Stimulated activated CD8-positive, alpha-beta memory T cell treated with anti-CD3 and anti-CD28 coated beads, Interleukin-7, amount 100 ng/mL, for 1 hour (primary cell): ENCODE measurements at places on chromosomes 11 and 22.

DNA sequence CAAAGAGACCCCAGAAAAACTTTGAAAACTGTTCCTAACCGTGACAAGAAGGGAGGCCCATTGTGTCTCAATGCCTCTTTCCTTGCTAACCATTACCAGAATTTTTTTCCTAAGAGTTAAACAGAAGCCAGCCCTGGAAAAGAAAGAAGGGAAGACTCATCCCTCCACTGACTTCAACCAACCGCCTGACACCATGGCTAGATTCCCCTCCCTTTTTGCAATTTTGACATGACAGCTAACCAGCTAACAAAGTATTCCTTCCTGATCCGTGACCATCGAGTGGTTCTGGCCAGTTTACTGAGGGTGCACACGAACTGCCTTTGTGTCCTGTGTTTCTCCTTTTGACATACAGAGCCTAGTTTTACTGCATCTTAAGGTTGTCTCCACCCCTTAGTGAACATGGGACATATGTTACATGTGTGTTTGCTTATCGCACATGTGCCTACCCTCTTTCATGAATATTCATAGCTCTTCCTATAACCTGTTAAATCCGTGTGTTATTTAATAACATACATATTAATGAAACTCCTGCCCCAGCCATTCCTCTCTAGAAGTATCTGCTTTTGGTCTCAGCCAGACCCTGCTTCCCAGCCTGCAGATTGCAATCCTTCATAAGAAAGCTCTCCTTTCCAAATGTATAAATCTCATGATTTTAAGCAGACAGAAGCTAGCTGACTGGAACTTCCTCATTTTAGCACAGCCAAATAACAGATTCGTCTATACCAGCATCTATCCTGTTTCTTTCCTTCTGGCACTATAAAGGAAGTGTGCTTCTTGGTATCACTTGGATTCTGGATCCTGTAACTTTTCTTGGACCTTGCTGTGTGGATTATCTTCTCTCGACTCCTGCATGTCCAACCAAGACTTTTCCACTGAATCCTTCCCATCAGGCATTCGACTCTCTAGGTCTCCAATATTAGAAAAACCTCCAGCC, 37.8 kb downstream of the RASSF10 start:
- DNase-seq, result no peak

GRCh38 chr11:46381048-46381818, at the start of gene MDK:
MDK (plus strand) TSS chr11:46381669; CDS start chr11:46382058, 389 bp downstream.
- DNase-seq, result no peak

DNA sequence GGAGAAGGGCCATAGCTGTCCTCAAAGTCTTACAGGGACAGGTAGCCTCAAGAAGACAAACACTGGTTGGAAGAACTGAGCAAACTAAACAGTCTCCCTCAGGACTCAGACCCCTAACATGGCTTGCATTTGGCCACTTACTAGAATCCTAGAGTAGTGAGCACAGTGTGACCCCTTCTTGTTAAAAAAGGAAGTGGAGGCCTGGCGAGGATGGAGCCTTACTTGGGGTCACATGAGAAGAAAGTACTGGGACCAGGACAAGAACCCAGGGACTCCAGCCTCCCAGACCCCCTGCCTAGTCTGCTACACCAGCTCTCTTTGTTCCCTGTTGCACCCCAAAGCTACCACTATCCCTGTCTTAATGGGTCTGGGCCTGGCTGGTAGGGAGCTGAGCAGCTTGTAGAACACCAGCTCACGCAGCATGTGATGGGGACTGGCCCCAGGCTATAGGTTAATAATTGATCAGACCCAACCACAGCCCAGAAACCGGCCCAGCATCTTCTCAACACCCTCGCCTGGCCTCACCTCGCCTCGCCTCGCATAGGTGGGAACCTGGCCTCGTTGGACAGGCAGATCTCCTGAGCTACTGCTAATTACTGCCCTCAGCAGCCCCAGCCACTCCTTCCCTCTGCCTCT, 17.6 kb downstream of the DGAT2 start:
- DNase-seq, result no peak

- no peak for DNase-seq
These were observed 13.9 kb downstream of the SRPRA start for GRCh38 chr11:126254819-126255218.

- DNase-seq, result no peak
These were observed 727.6 kb upstream of the LUZP2 start for GRCh38 chr11:23769214-23769613.

DNA sequence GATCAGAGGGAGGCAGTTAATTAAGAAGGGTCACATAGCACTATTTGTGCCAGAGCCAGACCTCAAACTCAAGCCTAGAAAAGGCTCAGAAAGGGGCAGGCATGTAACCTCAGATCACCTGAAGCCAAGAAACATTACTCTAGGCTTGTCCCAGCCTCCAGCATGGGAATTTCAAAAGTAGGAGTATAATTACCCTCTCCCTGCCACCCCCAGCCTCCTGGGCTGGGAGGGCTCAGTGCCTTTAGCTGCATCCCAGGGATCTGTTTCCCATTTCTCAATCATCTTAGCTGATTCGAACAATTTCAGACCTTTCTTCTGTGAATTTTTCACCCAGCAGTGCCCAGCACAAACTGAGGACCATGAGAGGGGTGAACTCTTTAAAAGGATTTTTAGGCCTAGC, 33.1 kb upstream of the LRRC10B start:
- DNase-seq, result no peak

DNA sequence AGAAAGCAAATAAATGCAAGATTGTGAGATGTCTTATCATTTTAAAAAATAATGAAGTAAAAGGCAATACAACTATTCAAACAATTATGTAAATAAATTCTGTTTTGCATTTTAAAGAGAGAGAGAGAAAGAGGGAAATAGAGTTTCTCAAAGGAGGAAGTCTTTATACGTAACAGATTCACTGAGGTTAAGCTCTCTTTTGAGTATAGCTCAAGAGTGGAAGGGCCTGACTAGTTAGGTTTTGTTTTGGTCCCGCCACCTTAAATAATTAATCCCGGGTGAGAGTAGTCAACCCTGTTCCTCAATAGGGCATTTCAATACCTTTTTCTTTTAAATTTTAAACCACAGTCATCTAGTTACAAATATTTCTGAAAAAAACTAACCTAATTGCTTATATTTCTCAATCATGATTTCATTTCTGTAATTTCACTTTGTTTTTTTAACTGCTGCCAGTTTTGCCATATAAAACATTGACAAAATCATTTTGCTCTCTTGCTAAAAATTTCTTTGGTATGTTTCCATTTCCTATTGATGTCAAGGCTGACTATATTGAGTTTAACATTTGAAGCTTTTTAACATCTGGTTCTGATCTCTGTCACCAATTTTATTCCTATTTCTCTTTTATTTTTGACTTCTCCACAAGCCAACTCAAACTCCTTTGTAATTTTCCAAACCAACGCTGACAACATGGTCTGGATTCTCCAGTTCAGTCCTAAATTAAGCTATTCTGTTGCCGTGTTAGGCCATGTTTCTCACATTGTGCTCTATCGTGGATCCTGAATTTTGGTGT, 10.3 kb downstream of the OR10D3 start:
- DNase-seq, result no peak

GRCh38 chr11:91698845-91699244, 525.8 kb upstream of the FAT3 start:
- DNase-seq, result no peak

DNA sequence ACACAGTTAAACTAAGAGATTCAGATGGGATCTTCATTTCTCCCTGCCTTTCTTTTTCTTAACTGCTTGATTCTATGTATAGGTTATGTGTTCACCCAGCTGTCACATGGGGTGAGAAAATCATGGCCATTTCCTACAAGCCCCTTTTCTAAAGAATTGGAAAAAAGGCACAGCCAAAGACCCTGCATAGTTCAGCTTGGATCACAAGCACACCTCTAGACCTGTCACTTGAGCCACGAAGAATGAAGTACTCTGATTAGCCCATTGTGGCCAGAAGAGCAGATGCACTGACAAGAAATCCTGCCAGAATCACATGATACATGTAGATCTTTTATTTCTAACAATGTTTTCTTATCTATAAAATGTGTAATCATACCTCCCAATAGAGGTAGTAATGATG, 69.7 kb downstream of the RAB38 start:
- no peak for DNase-seq

DNA sequence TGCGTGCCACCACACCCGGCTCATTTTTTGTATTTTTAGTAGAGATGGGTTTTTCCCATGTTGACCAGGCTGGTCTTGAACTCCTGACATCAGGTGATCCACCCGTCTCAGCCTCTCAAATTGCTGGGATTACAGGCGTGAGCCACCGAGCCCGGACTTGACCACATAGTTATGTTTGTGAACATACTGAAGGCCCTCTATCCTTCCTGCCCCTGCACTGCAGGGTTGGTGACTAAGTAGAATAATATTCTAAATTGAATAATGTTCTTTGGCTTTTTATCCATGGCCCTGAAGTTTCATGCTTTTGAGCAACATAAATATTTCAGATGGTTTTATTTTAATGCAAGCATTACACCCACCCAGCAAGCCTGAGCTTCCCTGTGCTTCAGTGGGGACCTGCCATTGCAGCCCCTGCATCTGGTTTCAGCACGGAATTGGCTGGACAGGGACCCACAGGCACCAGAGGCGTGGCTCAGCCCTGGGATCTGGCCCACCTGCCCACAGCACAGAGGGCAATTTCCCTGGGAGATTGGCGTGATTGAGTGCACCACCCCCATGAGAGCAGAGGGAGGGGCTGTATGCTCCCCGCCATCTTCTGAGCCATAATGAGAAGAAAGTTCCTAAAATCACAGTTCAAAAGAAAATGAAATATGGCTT, 460.5 kb downstream of the BRD1 start:
- no peak for DNase-seq

DNA sequence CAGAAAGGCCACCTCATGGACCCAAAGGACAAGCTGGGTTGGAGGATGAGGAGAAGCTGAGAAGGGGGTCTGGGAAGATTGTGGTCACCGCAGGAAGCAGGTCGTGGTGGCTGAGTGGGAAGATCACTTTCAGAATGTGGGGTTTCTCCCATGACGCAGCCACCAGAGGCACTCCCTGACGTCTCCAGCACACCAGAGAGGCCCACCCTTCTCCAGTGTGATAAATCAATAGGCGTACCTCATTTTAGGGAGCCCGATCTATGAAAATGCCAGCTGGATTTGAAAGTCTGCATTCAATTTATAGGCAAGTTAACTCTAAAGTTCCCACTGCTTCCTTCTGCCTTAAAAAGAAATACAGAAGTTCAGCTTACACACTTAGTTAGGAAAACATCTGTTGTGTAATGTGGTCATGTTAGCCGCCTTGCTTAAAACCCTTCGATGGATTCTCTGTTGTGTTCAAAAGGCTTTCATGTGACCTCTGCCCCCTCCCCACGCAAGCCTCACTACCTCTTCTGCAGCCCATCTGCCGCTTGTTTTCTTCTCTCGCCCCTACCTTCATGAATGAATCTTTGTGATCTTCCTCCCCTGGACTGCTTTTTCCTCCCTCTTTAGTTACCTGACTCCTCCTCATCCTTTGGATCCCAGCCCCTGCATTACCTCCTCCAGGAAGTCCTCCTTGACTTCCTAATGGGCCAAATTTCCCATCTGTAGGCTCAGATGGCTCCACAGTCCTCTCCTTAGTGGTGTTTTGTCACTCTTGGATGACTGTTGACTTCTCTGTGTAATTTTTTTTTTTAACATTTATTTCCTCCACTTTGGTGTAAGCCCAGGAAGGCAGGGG, 10.7 kb downstream of the TSPAN18 start:
- DNase-seq, result no peak

- DNase-seq, result no peak
These were observed 538.9 kb downstream of the DLG2 start for GRCh38 chr11:85088286-85088685.

DNA sequence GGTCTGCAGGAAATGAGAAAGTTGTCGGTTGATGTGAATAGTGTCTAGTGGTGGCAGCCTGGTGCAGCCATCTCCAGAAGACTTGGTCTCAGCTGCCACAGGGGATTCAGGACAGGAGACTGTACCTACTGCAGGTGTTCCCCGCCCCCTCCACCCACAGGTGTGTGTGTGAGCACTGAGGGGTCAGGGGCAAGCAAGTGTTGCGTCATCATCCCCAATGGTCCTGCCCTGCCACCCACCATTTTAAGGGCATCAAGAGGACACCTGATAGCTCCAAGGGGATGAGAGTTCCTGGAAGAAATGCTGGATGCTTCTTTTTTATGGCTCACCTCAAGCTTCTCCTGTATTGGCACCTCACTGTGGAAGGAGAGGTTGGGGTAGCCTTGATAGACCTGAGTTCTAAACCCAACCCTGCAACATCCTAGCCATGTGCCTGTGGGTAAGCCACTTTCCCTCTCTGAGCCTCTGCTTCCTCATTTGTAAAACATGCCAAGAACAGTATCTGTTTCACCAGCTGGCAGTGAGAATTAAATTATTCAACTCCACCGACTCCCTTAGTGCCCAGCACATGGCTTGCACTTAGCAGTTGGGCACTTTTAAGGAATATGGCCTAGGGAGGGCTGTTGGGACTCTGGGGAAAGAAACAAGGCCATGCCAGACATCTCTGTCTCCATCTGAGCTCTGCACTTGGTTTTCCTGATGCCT, 6.1 kb downstream of the C11orf91 start:
- no peak for DNase-seq

DNA sequence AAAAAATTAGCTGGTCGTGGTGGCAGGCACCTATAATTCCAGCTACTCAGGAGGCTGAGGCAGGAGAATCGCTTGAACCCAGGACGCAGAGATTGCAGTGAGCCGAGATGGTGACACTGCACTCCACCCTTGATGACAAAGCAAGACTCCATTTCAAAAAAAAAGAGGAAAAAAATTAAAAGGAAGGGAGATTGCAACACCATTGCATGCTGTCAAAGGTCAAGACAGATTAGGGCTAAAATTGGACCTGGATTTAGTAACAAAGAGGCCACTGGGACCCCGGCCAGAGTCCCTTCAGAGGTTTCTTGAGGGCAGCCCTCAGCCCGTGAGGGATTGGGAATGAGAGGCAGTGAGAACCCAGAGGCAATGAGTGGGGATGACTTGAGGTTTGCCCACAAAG, 8.2 kb upstream of the MAFF start:
- no peak for DNase-seq

- DNase-seq, result no peak
These were observed 28.5 kb downstream of the MAML2 start for GRCh38 chr11:96314326-96315020.

DNA sequence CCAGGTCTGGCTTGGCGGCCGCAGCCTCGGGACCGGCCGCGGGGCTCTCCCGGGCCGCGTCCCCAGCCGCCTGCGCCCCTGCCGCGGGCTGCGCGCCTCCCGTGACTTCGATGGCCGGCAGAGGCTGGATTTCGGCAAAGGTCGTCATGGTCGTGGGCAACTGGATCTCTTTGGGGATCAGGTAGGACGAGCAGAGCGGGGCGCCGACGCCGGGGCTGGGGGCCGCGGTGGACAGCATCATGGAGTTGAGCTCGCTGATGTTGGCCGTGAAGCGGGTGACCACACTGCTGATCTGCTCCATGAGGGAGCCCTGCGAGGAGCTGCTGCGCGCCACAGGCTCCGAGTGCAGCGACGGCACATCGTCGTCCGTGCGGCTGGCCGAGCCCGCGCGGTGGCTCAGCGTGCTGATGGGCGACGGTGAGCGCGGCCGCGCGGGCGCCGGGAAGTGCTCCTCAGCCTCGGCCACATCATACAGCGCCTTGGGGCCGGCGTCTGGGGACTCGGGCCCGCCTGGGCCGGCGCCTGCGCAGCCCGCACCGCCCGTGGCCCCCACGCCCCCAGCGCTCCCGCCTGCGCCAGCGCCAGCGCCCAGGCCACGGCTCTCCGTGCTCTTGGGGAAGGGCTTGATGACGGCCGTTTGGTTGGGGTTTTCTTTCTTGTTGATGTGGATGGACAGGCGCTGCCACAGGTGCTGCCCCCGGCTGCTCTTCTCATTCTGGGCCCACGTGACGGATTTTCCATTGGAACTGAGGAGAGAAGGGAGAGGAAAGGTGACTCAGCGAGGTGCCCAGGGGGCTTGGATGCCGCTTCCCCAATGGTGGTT, 171.4 kb upstream of the CTSC start:
- DNase-seq, result no peak

- DNase-seq, result no peak
These were observed 81.6 kb downstream of the SHANK2 start for GRCh38 chr11:71170624-71171423.
